Coronary artery (tissue), 2 donors: ENCODE measurements at places on chromosomes 2 and 18.
A peak's percentile ranks its signal among the peaks of the same experiment; 100 is the strongest.

DNA sequence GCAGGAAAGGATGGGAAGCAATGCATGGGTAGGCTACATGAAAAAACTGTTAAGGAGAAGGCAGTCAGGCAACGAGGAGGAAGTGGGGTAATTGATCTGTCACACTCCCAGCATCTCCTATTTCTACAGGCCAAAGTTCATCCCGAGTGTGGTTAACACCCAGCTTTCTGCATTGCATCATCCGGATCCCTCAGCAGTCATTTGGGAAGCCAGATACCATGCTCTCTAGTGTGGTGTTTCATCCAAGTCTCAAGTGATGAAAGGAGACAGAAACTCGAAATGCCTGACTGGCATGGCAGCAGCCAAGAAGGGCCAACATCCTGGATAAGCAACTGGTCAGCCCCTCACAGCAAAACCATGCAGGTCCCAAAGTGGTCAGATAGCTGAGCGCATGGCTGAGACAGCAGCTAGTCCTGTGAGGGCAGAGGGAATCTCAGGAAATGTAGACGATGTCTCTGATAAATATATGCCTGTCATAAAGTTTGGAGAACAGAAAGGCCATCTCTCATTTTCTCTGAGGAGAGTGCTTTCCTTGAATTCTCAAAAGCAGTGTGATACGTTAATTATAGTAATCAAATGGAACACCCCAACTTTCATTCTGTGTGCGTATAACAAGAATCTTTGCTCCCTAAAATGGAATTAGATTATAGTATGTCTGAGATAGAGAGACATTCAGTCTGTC lies 24.8 kb upstream of the HNRNPA3 start:
- no peak for DNase-seq

- no peak for DNase-seq
Measured at GRCh38 chr2:48939232-48939631, 183.7 kb upstream of the LHCGR start.

GRCh38 chr2:211822686-211823335 lies 715.8 kb downstream of the ERBB4 start:
- DNase-seq: no peak

DNA sequence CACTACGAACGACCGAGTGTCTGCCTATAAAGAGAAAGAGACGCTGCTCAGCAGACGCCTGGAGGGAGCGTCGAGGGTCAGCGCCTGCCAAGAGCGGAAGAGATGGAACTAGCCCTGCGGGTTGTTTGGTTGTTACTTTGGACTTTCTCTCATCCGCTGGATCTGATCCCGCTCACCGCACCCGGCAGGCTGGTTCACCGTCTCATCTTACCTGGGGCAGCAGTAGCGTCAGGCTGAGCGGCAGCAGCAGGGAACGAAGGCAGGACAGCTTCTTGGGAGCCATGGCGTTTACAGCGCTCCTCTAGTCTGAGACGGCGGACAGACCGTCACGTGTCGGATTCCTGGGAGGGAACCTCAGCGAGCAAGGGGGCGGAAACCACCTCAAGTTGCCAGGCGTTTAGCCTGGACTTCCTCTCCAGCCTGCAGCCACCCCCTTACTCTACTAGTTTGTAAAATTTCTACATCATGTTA lies 1.9 kb downstream of the GLB1L start:
- DNase-seq: no peak

- no peak for DNase-seq
Measured at GRCh38 chr2:3480352-3481010, 38.9 kb downstream of the ADI1 start.

DNA sequence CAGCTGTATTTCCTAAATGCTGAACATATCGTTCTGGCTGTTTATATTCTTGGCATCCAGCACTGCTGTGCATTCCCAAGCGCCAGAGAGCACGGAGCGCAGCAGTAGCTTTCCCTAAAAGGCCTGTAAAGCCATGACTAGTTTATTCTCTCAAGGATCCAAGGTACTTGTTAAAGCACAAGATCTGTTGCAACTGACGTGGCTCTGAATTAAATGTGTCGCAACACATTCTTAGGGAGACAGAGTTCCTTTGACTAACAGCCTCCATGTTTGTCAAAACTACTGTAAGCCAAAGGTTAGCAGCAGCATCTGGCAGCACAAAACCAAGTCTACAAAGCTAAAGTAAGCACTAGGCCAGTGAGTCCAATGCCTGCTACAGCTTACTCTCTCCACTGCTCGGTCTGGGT lies 188.6 kb upstream of the FN1 start:
- peak; percentile 83 for DNase-seq

DNA sequence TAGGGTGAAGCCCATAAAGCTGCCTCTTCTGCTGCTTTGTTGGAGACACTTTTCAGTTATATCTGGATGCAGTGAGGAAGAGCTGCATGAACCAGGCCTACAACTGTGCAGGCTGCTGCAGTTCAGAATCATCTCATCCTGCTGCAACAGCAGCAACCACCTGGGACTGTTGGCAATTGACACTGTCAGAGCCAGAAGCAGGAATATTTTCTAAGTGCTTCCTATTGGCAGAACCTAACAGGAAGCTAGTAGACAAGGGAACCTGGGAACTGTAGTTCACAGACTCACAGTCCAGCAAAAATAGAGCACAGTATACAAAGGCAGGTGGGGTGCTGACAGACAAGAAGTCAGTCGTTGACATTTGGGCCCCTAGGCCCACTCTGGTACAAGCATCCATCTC lies 452.9 kb upstream of the SPRED2 start:
- no peak for DNase-seq

DNA sequence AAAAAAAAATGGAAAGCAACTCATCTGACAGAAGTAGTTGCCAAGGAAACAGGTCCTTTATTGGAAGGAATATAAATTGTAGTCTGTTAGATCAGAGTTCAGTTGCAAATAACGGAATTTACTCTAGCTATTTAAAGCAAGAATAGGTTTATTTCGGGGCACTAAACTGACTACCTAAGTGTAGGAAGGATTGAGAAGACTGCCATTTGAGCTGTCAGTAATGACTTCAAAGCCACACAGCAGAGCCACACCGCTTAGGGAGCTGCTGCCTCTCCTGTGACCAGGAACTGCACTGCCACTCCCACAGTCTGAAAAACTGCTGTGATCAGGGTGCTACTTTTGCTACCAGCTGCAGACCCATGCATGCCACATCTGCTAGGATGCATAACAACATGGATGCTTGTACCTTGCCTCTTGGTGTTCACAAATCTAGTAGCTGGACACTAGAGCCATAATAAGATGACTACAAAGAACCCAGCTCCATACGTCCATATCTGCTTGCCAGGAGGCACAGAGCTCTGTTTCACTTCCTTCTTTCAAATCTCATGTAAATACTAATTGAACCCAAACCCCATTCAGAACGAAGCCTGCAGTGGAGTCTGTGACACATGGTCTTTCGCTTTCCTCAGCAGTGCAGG lies 2.2 kb downstream of the DSG2 start:
- no peak for DNase-seq

DNA sequence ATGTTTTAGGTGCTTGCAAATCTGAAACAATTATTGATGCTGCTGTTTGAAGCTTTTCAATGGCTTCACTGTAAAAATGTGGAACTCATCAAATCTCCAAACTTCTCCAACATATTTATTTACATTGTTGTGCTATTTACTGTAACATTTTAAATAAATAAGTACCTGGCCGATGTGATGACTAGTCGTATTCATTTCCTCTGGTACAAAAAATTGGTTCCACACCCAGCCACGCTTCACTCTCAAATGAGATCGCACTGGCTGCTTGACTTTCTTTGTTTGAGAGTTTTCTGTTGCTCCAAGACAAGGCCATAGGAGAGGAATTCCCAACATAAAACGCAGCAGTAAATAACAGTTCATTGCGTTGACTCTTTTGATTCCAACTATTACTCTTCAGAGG lies 32.0 kb downstream of the CDH19 start:
- no peak for DNase-seq

- no peak for DNase-seq
Measured at GRCh38 chr2:241777170-241777685, 606 bp downstream of the GAL3ST2 start.

DNA sequence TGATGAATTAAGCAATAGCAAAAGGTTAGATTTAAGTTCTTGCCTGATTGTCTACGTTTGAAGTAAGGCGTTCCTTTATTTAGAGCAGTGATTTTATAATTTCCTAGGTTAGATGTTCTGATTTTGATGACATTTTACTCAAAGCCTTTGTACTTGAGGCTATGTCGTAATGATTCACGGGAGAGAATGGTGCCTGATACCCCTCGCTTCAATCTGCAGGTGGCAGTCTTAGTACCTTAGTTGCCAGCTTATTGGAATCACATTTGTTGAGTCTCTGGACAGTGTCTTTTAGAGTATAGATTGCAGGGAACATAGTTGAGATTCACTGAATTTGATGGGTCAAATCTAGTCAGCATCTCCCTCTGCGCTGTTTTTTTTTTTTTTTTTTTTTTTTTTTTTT lies 89.5 kb downstream of the BIRC6 start:
- no peak for DNase-seq

- no peak for DNase-seq
Measured at GRCh38 chr18:34315591-34316352, 91.1 kb upstream of the NOL4 start.

GRCh38 chr2:42706836-42707235 lies 57.1 kb downstream of the OXER1 start:
- no peak for DNase-seq

DNA sequence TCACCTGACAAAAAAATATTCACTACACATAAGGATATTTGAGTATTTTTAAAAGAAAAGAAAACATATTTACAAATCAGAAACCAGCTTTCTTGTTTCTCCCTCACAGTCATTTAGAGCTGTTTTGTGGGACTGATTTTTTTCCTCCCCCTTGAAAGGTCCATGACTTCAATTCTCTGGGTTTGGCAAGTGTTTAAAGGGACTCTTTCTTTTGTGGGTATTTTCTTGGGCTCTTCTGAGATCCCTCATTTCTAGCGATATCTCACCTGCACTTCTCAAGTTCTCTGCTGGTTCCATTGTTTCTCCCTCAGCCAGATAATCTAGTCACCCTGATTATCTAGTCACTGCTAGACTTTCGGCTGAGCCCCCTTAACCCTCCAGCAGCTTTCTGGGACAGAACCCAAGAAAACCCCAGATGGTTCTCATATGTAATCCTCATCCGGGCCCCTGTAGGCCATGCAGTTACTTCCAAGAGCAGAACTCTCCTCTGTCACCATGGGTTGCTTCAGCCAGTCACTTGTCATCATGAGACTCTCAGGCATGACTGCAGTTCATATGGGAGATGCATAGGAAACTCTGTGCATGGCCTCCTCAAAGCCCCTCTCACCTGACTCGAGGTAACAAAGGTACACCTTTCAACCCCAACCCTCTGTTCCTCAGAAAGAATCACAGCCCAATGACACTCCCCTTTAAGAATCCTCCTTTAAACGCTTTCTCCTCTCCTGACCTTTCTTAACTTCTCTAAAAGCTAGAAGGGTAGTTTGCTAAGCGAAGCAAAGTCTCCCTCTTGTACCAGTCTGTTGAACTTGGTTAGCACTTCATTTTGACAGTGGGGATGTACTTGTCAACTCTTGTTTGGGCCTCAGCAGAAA lies 36.7 kb upstream of the ITGA4 start:
- no peak for DNase-seq

- DNase-seq: peak; percentile 59
Measured at GRCh38 chr2:97662386-97662894, 1.4 kb downstream of the ACTR1B start.

DNA sequence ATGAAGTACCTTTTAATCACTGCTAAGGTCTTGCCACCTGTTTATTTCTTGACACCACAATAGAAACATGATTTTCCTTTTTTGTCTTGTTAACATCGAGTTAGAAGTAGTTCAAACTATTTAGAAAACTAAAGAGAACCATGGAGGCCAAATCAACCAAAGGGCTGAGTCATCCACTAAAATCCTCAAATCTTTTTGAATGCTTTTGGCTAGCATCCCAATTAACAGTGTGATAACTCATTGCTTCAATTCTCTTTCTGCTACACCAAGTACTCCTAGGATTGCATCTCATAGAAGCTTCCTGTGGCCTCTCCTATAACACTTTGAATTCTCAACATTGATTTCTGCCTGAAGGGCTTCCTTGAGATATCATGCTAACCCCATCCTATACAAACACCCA lies 159.9 kb upstream of the MMADHC start:
- no peak for DNase-seq

- DNase-seq: no peak
Measured at GRCh38 chr2:18262601-18263000, 297.9 kb downstream of the RDH14 start.

GRCh38 chr18:38751898-38752297 lies 1186.3 kb upstream of the CELF4 start:
- no peak for DNase-seq

DNA sequence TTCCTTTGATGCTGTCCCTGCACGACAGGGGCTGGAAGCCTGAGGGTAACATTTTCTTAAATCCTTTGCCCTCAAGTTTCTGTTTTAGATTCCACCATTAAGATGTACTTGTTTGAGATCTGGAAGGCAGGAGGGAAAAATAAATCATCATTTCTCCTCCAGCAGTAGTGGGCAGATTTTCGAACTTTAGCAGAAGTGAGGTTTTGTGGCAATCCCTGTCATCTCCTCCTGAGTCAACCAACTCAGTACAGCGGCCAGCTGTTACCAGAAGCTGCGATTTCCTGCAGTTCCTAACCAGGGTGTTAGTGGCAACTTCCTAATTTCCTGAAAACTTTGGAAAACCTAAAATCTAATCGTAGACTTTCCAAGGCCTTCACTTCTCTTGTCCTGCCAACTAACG lies 517.2 kb upstream of the ACVR2A start:
- no peak for DNase-seq
